Kidney capillary endothelial cell (primary cell): ENCODE measurements at places on chromosomes 4 and X.

- DNase-seq: no peak
Measured at GRCh38 chrX:64205441-64205734, at the start of gene AMER1. Gene AMER1 (minus strand): TSS chrX:64205708. CDS start chrX:64193286, 12,422 bp downstream.

GRCh38 chrX:81054904-81055303, 146.8 kb downstream of the HMGN5 start:
- no peak for DNase-seq

GRCh38 chrX:116749943-116750342, 287.2 kb upstream of the CT83 start:
- no peak for DNase-seq

DNA sequence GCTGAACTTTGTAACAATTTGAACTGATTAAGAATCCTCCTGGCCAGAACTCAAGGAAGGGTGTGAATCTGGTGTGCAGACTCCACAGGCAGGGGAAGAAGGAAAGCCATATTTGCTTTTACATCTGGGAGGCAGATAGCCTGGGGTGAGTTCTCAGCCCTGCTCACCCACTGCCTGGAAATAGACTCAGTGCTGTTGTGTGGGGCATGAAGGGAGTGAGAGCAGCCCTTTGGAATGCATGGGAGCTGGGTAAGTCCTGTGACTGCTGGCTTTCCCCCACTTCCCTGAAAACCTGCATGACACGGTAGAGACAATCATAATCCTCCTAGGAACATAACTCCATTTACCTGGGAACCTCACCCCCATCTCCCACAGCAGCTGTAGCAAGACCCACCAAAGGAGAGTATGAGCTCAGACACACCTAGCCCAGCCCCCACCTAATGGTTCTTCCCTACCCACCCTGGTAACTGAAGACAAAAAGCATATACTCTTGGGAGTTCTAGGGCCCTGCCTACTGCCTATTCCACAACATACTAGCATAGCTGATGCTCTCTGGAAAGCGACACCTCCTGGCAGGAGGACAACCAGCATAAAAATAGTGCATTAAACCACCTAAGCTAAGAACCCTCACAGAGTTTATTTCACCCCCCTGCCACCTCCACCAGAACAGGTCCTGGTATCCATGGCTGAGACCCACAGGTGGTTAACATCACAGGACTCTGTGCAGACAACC, 59.3 kb upstream of the UBQLN2 start:
- DNase-seq: no peak

- DNase-seq: no peak
Measured at GRCh38 chrX:110985470-110985869, 110.5 kb upstream of the PAK3 start.

GRCh38 chrX:40473460-40474204, 107.1 kb upstream of the ATP6AP2 start:
- DNase-seq: no peak

DNA sequence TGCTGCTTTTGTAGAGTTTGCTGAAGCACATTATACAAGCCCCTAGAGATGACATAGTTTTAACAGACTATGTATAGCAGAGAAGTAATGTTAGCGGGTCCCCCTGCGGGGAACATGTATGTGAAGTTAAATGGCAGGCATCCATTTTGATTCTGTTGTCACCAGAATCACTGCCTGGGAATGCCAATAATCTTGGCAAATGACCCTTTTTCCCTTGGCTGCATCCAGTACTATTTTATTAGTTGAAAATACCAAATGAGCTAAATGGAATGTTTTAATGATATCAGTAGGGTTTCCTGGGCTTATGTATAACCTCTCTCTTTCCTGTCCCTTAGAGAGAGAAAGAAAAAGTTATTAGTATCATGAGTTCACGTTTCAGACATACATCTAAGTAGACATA, 93.6 kb downstream of the LIMCH1 start:
- no peak for DNase-seq

DNA sequence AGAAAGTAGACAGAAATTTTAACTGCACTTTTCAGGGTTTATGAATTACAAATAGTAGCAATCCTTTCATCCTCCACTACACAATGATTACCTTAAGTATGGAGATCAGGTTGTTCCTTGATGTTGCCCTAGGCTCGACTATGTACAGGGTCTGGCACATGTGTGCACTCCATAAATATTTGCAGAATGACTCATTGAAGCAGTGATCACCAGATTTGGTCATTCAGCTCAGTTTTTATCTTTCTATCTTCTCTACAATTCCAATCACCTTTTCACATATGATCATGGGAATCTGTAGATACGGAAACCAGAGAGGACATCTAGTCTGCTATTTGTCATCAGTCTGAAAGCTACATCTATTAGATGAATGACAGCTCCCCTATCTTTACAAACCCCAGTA, 171.7 kb upstream of the HCCS start:
- DNase-seq: no peak

- no peak for DNase-seq
Measured at GRCh38 chrX:42567268-42567667, 210.7 kb downstream of the PPP1R2C start.

DNA sequence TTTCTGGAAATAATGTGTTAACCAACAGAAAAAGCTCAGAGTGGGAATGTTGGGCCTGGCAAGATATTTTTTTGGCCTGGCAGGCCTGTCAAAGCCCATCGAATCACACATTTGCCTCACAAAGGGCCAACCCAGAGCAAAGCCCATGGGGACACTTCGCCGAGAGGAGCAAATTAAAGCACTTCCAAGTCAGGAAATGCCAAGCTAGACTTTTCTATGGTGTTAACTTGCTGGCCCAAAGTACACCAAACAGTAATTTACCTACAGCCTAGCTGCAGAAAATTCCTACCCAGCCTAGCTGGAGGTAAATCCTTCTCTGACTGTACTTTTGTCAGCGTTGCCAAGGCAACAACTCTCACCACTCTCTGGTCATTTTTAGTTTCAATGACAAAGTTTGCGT, 288.6 kb upstream of the LDB2 start:
- DNase-seq: no peak

- DNase-seq: no peak
Measured at GRCh38 chr4:63458010-63458409, 951.2 kb downstream of the TECRL start.

- DNase-seq: peak; percentile 68
Measured at GRCh38 chr4:87848622-87849351, 16.0 kb downstream of the MEPE start.

- DNase-seq: no peak
Measured at GRCh38 chr4:143437937-143438336, 75.6 kb upstream of the SMARCA5 start.
